ENCODE measurements at places on chromosomes 13 and 19.

GRCh38 chr13:114104655-114105520 is 27.5 kb downstream of the RASA3 start:
- no peak for DNase-seq

GRCh38 chr13:98609756-98610155 is 32.8 kb upstream of the STK24 start:
- no peak for DNase-seq

DNA sequence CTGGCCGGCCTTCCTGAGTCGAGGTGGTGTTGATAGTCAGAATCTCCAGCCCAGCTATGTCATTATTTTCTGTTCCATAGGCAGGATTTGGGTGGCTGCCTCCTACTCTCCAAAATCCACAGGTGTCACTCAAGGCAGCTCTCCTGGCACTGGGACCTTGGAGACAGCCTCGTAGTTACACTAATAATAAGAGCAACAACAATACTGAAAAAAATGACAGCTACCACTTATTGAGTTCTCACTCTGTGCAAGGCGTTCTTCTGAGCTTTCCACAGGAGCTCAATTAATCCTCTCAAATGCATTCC is 12.2 kb upstream of the KLK12 start:
- no peak for DNase-seq

GRCh38 chr13:49498206-49498605 is 2.5 kb downstream of the PHF11 start:
- DNase-seq, result peak; percentile 22

GRCh38 chr19:29811125-29812079 is at the start of gene CCNE1:
CCNE1 (plus strand) TSS chr19:29811991; CDS start chr19:29812556, 565 bp downstream.
- DNase-seq, result peak; percentile 91

DNA sequence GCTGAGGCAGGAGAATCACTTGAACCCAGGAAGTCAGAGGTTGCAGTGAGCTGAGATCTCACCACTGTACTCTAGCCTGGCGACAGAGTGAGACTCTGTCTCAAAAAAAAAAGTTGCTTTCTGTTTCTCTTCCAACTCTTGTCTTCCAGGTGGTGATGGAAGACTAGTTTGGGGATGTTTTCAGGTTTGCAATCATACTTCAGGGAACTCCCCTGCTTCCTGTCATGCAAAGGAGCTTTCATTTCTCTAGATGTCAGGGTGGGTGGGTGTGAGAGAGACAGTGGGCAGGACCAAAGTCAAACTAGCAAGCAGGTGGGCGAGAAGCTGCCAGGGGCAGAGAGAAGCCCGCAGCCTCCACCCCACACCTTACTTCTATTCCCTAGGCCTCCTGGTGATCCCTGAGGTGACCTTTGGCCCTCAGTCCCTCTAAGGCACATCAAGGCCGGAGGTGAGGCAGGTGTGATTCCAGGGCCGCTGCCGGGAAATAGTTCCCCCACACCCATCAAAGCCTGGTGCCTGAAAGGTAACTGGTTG is 25.7 kb downstream of the CCNE1 start:
- peak; percentile 67 for DNase-seq

Measured in central memory CD4-positive, alpha-beta T cell (primary cell).